ENCODE measurements at places on chromosomes 7 and 10. TPM values are rescaled to one million over a fixed set of nuclear protein-coding genes. Genes with fewer than 3 reads are reported as not detected.

Gene RBM48
- 33.7 TPM for polyA plus RNA-seq

Gene CALHM1
- polyA plus RNA-seq: not detected

Gene SLC26A3
- not detected for polyA plus RNA-seq

Gene CCDC136
- 0.63 TPM for polyA plus RNA-seq

Gene BEND7
- not detected for polyA plus RNA-seq

Gene BPGM
- 21.4 TPM for polyA plus RNA-seq

Gene NUTM2B
- polyA plus RNA-seq: 0.05 TPM

Gene PRRT4
- polyA plus RNA-seq: not detected

Gene CARD11
- polyA plus RNA-seq: 10.8 TPM

- no peak for DNase-seq
Observed at GRCh38 chr7:33809228-33809627, 96.1 kb upstream of the BMPER start.

- DNase-seq: no peak
Observed at GRCh38 chr10:98320486-98321185, 52.6 kb upstream of the LOXL4 start.

DNA sequence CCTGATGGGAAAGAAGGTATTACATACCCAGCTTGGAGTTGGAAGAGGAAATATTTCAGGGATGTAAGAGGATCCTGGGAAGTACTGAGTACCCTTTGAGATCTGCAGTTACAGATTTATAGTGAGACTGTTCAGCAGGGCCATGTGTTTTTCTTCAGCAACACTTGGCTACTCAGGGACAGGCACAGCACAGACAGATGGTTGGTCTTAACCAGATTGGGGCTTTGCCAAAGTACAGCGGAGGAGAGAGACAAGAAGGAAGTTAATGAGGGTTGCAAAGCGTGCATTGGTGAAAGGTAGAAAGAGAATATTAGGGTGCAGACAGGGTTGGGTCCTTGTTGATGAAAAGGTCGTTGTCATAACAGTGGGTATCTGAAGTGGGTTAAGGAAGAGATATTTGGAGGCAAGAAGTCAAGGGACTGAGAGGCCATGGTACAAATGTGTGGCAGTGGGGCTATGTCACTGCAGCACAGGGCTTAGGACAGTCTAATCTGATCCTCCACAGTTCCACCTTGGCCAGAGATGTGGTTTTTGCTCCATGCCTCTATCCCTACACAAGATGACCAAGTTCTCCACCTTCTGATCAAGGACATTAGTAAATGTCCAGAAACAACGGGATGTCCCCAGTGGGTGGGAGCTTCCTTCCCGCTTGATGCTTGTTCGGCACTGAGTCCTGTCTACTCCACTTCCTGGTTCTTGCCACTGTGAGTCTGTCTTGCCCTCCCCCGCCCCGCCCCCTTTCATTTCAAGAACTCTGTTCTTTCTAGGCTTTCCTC lies 18.9 kb upstream of the DNAJC1 start:
- DNase-seq: peak; percentile 60

DNA sequence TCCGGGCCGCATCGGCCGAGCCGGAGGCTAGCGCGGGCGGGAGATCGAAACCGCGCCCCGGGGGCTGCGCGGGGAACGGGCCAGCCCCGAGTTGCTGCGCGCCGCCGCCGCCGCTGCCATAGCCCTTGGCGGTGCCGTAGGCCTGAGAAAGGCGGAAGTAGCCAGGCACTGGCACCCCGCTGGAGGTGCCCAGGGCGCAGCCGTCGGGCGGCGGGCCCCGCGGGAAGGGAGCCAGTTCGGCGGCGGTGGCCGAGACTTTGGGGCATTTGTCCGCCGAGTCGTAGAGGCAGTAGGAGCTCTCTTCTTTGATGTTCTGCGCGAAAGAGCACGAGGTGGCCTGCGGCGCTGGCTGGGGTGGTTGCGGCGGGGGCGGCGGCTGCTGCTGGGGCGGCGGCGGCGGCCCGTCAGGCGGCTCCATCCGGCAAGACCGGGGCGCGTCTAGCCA lies 587 bp downstream of the HOXA10 start:
- DNase-seq: no peak

GRCh38 chr7:131111081-131111576 lies 216.5 kb upstream of the MKLN1 start:
- DNase-seq: no peak

GRCh38 chr10:33532901-33533300 lies 198.4 kb upstream of the NRP1 start:
- DNase-seq: no peak

DNA sequence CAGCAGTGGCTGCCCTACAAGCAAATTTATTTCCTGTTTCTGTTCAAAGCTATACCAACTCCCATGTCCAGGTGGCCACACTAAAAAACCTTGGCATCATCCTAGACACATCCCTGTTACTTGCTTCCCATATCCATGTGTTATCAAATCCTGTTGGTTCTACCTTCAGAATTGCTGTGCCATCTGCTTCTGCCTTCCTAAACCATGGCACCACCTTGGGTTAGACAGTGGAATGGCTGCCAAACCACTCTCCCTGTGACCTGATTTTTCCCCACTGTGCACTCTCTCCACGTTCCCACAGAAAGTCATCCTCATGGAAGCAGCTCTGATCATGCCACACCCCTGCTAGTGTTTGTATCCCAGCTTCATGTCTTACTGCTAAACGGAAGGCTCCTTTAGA lies 697.6 kb upstream of the GALNT17 start:
- DNase-seq: no peak

DNA sequence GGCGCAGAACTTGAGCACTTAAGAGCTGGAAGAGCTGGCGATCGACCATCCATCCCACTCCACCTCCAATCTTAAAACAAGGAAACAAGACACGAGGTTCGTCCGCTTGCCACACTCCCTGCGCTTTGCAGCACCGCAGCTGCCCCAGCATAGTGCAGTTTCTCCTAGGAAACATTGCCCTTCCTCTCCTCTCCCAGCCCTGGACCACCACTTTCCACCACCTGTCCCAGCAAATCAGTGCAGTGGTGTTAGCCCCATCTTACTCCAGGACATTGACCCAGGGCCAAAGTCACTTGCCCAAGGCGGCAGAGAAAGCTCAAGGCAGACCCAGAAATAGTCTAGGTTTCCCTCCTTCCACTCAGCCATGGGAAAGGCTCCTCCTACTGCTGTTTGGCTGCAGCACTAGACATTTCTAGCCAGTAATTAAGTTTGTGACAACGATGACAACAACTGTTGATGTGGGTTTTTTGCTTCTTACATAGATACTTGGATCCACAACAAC lies 1.5 kb upstream of the PARD3 start:
- DNase-seq: no peak

DNA sequence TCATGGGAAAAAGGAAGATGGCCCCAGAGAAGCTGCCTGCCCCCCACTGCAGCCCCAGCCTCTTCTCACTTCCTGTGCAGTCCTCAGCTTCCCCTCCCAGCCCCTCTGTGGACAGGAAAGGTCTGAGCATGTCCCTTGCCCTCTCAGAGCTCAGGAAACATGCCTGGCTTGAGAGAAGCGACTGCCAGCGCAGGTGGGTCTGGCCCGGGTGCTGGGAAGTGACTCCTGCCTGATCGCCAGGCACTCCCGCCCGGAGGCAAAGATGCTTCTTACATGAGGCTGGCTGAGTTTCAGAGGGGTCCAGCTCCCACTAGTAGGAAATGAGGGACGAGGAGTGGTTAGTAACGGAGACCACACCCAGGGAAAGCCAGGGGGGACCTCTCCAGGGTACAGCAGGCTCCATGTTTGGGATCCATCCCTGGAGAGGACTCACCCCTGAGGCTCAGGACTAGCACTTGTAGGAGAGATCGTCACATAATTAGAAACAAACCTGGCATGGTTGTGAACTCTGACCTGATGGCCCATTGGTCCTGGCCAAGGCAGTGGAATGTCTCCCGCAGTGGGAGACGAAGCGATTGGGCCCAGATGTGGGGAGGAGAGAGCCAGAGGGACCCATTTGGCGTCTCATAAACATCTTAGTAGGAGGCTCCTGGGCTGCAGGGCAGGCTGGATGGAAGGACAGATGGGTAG lies 12.3 kb downstream of the ELN start:
- DNase-seq: no peak

GRCh38 chr10:80908611-80909010 lies 370.9 kb downstream of the SH2D4B start:
- no peak for DNase-seq

DNA sequence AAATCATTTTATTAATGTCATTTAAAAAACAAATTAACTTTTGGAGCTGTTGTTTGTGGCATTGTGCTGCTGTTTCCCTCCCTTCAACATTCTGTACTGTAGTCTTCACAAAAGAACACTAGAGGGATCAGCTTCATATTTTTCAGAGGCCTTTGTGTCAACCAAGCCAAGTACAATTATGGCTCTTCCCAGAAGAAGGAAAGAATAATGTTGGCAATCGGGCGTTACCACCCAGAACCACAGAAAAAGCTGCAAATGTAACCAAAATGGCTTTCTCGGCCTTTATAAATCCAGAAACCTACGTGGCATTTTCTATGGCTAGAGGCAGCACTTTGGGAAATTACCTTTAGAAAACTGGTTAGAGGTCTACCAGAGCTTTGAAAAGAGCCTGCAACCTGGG lies 98.8 kb upstream of the COL1A2 start:
- DNase-seq: no peak

DNA sequence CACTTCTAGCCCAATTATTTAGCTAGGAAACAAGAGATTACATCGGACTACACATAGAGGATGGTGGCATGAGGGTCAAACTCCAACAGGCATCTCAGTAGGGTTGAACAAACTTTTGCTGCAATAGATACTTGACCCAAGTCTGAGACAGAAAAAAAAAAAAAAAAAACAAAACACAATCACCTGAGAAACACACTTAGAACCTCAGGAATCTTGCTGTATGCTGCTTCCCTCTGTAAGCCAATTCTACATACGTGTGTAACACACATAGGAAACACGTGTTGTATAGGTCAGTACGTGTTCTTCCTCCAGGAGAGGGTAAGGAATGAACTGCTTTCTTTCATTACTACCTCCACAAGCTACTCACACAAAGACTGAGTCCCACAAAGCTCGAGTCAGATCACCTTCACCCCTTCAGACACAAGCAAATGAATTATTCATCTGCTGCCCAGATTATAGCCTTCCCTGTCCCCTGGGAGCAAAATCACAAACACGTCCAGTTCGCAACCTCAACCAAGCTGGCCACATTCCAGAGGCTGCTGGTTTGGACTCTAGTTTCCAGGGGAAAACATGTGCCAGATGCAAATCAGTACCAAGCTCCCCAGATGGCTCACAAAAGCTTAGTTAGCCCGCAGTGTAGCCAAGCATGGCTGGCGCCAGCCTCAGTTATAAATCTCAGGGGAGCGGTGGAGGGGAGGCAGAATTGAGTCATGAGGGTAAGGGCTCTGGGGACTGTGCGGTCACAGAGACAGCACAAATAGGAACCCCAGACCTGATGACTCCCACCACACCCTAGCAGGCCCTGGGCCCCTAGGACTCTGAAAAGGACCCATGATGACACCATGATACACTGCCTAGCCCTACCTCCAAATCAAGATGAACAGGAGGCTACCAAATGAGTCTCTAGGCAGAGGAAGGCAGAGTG lies 15.1 kb downstream of the PSAP start:
- no peak for DNase-seq

DNA sequence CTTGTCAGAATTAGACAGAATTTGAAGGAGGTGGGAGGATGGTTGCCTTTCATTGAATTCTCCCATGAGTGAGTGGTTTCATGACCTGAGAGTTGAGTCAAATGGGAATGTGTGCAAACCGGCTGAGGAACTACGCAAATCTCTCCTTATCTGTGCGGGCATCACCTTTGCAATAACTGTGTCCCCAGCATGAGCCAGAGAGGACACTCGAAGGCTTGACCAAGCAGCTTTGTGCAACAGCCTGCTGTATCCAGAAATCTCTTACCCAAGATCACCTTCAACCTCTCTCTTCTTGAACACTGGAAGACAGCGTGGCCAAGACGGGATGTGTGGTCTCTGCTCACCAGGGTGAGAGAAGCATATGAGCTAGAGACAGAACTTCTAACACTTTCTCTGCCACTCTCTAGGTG lies 93.8 kb upstream of the IKZF1 start:
- DNase-seq: no peak

GRCh38 chr10:23441251-23441650 lies 2.4 kb downstream of the OTUD1 start:
- DNase-seq: no peak

- no peak for DNase-seq
Observed at GRCh38 chr10:127091354-127091753, 105.0 kb downstream of the INSYN2A start.

- no peak for DNase-seq
Observed at GRCh38 chr7:116801092-116801710, 61.2 kb upstream of the CAPZA2 start.

GRCh38 chr7:69728304-69728703 lies 130.0 kb downstream of the AUTS2 start:
- no peak for DNase-seq

- no peak for DNase-seq
Observed at GRCh38 chr7:28269700-28270361, 89.2 kb upstream of the JAZF1 start.

DNA sequence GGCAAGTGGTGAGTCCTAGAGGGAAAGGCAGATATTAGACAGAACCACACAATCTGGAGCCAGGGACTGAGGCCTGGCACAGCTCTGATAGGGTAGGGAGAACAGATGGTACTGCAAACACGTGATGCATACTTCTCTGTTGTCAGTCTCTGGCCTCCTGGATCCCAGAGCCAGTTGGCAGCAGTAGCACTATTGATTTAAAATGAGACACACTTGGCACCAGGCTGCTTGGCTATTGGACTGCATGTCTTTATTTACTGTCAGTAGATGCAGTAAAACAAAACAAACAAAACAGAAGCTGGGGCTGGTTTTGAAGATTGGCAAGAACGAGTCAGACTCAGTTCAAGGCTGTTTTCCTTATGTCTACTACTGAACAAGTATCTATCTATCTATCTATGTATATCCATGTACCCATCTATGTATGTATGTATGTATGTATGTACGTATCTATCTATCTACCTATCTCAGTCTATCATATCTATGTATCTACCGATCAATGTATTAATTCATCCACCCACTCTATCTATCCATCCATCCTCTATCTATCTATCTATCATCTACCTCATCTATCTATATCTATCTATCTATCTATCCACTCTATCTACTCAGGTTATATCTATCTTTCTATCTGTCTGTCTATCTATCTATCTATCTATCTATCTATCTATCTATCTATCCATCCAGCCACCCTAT lies 23.4 kb upstream of the MGAM2 start:
- no peak for DNase-seq

- no peak for DNase-seq
Observed at GRCh38 chr10:71972746-71973695, 8.8 kb downstream of the CHST3 start.

GRCh38 chr7:19061331-19061730 lies 56.1 kb downstream of the TWIST1 start:
- no peak for DNase-seq

DNA sequence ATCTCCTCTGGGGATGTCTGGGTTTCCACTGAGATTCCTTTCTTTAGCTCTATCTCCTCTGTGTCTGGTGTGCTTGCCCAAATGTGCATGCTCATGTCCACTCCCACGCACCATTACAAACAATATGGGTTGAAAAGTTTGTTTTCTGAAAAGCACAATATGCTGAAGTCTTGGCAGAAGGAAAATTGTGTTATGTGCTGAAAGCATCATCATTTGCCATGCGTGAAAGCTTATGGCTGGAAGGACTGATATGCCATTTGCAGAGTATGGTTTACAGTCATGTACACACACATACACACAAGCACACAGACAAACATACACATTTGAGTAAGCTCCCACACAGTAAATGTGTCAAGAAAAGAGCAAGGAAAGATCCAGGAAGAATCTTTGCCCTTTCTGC lies 231.6 kb downstream of the SORCS3 start:
- DNase-seq: no peak
